ENCODE measurements at places on chromosomes 5 and 9.

- DNase-seq = no peak
Observed at GRCh38 chr9:137095664-137096517, 9.1 kb downstream of the MAN1B1 start.

DNA sequence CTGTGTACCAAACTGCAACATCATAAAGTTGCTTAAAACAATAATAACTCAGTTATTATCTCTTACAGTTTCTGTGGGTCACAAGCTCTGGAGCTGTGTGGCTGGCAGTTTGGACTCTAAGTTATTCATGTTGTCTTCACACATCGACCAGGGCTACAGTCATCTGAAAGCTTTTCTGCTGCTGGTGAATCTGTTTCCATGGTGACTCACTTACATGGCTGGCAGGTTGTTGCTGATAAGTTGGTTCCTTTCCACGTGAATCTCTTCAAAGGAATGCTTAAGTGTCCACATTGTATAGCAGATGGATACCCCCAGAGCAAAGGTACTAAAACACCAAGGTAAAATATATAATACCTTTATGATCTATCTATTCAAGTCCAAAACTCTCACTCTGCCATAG lies 44.8 kb upstream of the CYLC2 start:
- no peak for DNase-seq

GRCh38 chr9:108074900-108075299 lies 585.3 kb upstream of the KLF4 start:
- DNase-seq = no peak

DNA sequence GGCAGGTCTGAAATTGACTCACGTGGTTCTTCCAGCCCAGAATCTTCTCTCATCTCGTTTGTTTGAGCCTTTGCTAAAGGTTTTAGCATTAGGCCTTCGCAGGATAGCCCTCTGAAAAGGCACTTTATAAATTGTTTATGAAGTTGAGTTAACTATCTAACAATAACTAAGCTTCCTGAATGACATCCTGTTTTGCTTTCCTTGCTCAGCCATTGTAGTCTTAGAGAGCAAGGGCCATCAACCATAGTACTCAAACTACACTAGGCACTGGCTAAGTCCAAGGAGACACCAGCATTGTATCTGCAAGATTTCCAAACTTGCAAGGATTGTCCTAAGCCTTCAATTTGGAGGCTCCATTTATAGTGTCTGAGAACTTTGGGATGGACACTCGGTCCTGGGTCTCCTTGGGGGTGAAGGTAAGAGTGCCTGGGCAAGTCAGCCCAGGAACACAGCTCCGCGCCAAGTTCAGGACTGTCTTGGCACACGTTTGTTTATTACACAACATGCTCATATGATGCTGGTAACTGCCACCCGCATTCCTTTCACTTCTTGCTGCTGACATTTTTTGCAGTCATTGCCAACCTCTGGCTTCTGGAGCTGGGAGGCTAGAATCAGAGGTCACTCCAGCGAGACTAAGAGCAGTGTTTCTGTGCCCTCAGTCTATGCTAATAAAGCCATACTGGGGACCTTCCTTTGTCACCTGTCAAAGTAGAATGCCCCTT lies 151.1 kb downstream of the ESM1 start:
- DNase-seq = no peak

GRCh38 chr5:134100283-134101091 lies 14.0 kb upstream of the TCF7 start:
- DNase-seq = no peak

DNA sequence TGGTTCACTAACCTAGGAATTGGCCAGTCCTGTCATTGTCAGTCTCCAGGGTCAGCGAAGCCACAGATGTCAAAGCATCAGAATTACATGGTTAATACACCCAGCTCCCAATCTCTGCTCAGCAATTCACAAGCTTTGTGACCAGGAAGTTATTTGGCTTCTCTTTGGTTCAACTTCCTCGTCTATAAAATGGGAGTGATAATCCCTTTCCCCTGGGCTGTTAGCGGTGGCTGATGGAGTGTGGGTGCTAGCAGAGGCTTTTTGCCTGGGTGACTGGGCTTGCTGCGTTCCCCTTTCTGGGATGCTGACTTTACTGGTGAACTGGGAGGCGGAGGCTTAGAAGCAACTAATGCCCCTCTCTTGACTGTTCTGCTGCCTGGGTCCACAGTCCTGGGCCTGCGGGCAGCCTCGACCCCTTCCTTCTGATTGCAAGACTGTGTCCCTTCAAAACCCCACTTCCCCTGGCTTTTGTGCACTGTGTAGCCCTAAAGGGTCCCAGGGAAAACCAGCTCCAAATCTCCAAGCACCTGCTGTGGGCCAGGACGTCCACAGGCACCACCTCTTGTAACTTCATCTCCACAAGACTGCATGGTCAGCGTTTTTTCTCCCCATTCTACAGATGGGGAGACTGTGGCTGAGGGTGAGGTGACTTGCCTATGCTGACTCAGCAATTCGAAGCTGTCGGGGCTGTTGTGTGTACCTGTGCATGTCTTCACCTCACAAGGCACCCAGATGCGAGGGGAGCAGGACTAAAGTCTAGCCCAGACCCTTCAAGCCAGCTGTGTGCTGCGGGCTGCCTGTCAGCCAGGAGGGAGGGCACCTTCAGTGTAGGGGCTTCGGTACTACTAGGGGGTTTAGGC lies 45.2 kb upstream of the NEURL1B start:
- no peak for DNase-seq

- DNase-seq = no peak
Observed at GRCh38 chr5:39191216-39191615, 28.1 kb downstream of the FYB1 start.

DNA sequence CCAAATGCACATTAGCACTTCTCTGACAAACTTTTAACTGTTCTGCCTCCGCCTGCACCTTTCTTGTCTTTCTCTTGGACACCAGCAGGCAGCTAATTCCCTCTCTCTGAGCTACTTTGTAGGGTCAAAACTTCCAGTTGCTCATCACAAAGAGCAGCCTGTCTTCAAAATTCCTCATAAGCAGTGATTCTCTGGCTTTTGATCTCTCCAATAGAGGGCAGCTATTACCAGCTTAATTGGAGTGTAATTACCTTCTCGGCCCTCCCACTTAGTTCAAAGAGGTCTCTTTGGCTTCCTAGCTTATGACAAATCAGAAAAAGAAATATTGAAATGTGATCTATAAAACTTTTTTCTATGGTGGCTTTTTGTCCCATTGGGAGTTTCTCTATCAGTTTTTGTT lies 43.6 kb upstream of the RAD23B start:
- peak; percentile 31 for DNase-seq

- DNase-seq = no peak
Observed at GRCh38 chr9:70073193-70073592, 29.5 kb downstream of the MAMDC2 start.

DNA sequence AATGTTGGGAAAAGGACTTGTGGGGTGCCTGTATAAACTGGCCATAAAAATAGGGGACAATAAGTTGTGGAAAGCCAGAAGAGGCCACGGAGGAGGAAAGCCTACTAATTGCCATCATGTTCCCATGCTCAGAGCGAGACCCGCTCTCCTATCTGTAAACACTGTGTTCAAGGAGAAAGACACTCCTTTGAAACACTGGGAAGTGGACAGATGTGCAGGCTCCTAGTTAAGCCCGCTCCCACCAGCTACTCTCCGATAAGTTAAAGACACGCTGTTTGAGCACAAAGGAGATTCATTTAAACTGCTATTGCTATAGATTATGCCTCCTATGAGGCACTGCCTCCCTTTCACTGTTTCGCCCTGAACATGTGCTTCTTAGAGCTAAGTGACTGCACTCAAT lies 9.3 kb downstream of the CRAT start:
- DNase-seq = no peak

- no peak for DNase-seq
Observed at GRCh38 chr5:159257629-159258283, 5.3 kb upstream of the UBLCP1 start.

GRCh38 chr9:95185956-95186355 lies 131.6 kb downstream of the FANCC start:
- DNase-seq = no peak

GRCh38 chr9:99478469-99479027 lies 256.5 kb downstream of the SEC61B start:
- no peak for DNase-seq

DNA sequence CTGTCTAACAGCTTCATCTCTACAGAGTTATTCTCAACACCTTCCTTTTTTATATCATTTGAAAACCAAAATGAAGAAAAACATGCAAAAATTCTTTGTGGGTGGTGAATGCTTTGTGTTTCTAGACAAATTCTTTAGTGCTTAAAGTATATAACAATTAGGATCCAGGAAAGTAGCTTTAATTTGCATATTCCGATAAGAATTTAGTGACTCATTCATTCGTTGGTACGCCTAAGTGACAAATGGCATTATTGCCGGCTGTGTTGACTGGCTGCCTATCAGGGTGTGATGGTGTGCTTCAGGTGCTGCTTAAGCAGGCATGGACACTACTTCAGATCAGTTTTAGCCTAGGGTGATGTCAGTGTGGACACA lies 35.2 kb downstream of the LMNB1 start:
- no peak for DNase-seq

GRCh38 chr5:142014911-142015584 lies 2.2 kb upstream of the GNPDA1 start:
- DNase-seq = peak; percentile 68

GRCh38 chr5:80309871-80310665 lies 9.7 kb upstream of the SPZ1 start:
- no peak for DNase-seq

DNA sequence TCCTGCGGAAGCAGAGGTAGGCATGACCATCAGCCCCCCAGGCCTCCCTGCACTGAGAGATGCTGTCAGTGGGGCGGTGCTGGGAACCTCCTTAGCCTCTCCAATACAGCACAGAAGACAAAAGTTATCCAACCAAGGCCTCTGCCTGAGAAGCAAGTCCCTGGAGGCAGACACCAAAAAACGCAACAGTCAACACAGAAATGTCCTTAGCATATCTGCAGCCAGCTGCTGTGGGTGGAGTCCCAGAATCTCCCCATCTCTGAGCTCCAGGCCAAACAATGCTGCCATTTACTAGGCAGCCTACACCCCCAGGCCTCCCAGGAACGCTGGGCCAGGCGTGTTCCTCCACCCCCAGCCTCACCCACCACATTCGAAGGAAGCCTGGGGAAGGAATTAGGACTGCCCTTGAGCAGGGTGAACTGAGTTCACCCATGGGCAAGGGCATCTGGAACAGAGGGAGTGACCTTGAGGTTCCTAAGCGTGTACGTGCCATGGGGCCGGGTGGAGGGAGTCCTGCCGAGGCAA lies 43.7 kb downstream of the STK10 start:
- peak; percentile 38 for DNase-seq

GRCh38 chr9:2126331-2126803 lies 111.2 kb downstream of the SMARCA2 start:
- peak; percentile 80 for DNase-seq

DNA sequence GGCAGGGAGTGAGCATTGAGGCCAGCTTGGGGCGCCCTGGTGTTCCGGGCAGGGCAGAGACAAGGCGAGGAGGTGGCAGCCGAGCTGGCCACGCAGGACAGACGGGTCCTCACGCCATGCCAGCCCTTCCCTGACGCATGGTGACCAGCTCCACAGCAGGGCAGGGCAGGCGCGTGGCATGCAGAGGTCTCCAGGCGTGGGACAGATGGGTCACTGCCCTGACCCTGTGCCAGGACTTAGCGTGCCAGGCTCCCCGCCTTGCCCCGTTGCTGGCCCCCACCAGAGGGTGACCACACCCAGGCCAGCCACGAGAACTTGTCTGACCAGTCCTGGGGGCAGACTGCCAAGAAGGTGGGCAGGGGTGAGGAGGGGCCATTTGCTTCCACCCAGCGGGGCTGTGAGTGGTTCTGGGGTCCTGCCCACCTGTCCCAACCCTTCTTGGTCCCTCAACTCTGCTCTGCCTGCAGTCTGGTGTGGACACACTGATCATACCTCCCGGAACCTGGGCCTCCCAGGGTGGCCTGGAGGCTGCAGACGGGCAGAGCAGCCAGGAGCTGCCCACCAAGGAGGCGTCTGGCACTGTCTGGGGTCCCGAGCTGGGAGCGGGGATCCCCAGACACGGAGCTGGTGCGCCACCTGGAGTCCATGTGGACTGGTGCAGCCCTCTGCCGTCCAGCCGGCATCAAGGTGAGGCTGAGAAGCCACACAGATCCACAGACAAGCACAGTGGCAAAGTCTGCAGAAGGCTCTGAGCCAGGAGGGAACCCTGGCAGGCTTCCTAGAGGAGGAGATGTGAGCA lies at the start of gene RNF224:
Gene RNF224 (plus strand): TSS at position 449 of the 799 bp plus-strand sequence. CDS start 834 bp downstream, outside the sequence.
- DNase-seq = peak; percentile 74

DNA sequence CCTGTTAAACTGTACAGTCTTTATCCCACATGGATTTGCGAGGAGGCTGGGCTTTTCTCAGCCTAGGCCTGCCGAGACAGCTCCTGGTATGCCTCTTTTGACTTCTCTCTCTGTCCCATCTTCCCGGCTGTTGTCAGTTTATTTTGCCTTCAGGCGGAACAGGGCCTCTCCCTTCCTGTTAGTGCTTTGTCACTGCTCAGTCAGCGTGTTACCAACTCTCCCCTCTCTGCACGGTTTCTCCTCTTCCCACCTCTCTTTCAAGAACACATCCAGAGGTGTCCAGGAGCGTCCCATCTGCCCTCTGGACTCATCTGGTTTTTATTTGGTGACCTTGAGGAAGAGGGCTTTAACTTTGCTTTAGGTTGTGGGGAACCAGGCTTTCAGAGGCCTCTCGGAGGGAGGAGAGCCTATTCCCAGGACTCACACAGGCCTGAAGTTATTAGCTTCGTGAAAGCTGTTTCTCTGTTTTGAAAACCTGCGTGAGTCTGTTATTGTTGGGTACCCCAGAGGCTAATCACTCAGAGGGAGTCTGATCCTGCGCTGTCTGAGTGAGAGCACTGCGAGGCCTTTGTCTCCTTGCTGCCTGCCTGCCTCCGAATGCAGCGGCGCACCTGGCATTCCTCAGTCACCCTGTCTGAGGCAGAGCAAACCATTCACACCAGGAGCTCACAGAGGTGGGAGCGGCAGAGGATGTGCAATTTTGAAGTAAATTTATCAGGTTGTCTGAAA lies 234.4 kb upstream of the MPDZ start:
- DNase-seq = no peak

DNA sequence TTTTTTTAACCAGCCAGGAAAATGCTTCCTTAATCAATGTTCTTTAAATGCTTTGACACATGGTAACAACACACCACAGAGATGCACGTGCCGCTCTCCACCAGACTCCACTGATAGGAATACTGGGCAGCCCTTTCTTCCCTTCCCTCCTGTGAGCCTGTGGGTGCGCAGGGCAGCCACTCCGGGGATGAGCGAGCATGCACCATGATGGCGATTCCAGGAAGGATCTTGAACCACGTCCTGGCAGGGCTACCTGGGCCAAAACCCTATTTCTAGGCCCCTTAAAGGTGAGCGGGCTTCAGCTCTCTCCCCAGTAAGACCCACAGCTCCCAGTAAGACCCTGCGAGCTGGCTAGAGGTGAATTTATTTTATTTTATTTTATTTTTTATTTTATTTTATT lies 128.2 kb downstream of the MVB12B start:
- no peak for DNase-seq

- DNase-seq = no peak
Observed at GRCh38 chr5:143056792-143057579, 286.8 kb downstream of the ARHGAP26 start.

DNA sequence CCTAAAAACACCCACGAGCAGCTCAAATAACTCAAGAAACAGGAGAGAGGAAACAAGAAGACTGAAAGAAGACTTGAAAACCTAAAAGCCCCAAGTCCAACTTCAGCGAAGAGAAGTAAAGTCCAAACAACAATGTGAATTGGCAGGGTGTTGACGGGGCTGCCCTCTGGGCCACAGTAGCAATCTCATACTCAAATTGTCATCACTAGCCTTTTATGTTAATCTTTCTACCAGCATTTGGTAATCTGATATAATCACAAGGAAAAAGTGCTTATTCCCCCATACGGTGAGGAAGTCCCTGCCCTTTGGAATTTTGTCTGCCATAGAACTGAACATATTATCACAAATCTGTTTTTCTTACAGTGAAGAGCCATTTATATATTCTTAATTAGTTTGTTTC lies 51.5 kb upstream of the IFNE start:
- no peak for DNase-seq

GRCh38 chr9:104682642-104683041 lies 11.7 kb upstream of the OR13D1 start:
- DNase-seq = peak; percentile 59
